ENCODE measurements at places on chromosomes 4 and X. TPM values are rescaled to one million over a fixed set of nuclear protein-coding genes. Genes with fewer than 3 reads are reported as not detected.

ANAPC10 gene
- total RNA-seq: 32.1 TPM

- no peak for DNase-seq
Measured at GRCh38 chrX:97740044-97740443, 856.3 kb downstream of the RPA4 start.

- DNase-seq: no peak
Measured at GRCh38 chr4:6390356-6390755, 82.1 kb downstream of the PPP2R2C start.

DNA sequence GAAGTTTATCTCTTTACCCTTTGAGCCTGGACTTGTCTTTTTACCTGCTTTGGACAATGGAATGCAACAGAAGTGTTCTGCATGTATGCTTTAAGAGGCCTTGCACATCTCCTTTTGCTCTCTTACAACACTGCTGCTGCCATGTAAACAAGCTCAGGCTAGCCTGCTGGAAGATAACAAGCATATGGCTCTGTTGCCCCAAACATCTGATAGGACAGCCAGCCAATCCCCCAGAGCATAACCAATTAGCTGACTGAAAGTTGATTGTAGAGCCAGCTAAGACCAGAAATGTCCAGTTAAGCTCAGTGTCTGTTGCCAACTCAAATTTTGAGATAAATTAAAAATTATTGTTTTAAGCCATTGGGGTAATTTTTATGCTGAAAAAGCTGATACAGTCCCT lies 510.6 kb upstream of the CNKSR2 start:
- DNase-seq: no peak

GRCh38 chr4:110793381-110793801 lies 170.5 kb upstream of the PITX2 start:
- DNase-seq: no peak

DNA sequence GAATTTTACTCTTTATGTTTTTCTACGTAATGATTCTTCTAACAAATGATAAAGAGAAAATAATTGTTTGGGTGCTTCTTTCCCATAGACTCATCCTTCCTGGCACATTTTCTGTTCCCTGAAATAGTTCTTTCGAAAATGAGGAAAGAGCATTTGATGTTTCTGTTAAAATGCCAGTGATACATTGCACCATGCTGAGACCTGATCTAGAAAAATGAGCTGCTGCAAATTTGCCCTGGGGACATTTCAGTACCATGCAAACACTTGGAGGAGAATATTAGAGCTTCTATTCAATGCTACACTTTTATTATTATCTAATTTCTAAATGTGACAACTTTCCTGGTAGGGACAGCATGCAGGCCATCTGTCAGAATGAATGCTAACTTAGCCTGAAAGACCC lies 83.3 kb downstream of the C4orf33 start:
- no peak for DNase-seq

DNA sequence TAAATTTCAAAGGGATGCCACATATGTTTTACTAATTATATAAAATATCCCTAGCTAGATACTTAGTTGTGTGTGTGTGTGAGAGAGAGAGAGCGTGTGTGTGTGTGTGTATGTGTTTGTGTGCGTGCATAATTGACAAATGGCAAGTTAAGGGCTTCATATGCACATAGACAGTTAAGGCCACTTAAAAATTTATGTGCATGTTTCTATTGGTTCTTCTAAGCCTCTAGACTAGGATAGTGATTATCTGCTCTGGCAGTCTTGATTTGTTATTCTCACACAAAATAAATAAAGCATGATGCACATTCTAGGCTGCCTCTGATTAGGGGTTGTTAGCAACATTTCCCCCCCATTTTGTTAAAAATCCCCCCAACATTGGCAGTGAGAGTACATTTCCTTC lies 279.0 kb upstream of the TAPT1 start:
- DNase-seq: no peak

- no peak for DNase-seq
Measured at GRCh38 chr4:101347267-101347556, at the start of gene PPP3CA. Gene PPP3CA (minus strand): TSS chr4:101347526.

GRCh38 chr4:26458157-26458561 lies 32.1 kb downstream of the CCKAR start:
- no peak for DNase-seq

- no peak for DNase-seq
Measured at GRCh38 chr4:185933078-185933581, 121.1 kb upstream of the SORBS2 start.

- DNase-seq: no peak
Measured at GRCh38 chr4:139567159-139567870, 11.3 kb upstream of the SETD7 start.

GRCh38 chr4:25560605-25561004 lies 95.0 kb upstream of the SLC34A2 start:
- no peak for DNase-seq

DNA sequence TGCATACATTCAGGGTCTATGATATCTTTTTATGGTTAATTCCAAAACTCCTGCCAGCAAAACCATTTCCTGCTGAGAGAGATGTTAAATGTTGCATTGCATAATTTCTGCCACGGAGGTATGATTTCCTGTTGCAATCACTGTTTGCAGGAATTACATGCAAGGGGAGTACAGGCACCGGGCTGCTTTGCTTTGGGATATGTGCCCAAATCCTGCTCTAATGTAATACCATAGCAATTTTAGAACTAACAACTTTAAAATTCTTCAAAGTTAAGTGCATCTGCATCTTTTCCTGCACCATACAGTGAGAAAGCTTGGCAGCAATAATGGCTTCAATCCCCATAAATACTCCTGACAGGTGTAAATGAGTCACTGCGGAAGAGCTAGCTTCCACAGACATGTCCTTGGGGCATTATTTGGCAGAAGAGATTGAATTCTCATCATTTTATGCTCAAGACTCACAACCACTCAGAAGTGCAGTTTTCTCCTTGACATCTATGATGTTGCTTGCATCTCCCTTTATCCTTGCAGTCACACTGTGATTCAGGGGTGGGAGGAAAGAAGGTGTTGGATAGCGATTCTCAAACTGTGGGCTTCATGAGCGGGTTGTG lies 29.6 kb downstream of the TRIM2 start:
- DNase-seq: no peak

HSFX3 gene
- total RNA-seq: not detected

SHISA3 gene
- not detected for total RNA-seq

DNA sequence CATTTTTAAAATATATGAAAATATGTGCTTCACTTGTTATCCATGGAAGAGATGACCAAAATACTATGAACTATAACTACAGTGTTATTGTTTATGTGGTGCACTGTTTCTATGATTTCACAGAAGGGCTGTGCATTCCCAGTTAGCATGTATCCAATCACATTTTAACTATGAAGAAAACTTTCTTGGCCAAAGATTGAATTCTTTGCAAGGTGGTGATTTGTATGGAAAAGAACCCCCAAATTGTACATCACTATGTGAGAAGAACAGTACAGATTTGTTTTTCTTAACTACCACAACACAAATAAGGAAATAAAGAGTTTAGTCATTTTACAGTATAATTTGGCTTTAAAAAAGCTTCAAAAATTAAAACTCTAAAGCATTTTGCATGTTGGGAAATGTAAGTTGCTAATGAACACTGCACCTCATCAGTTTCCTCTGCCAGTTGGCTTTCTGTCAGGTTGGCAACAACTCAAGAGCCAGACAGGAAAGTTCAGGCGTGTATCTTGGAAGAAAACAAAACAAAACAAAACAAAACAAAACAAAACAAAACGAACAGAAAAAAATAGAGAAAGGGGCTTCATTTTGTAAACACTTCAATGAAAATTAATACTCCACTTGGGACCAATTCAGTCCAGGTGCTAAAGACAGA lies 237.0 kb downstream of the SCFD2 start:
- no peak for DNase-seq

DNA sequence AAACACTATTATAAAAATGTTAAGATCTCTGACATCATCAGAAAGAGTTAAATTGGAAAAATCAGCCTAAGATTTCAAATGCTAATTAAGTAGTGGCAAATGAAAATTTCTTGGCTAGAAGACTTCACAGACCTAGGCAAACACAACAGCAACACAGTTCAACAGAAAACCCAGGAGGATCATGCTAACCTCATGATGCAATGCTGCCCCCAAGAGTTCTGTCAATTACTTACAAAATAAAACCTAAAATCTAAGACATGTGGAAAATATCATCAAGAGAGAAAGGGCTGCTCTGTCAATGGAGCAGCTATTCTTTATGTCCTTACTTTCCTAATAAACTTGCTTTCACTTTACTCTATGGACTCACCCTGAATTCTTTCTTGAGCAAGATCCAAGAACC lies 21.0 kb downstream of the S100G start:
- no peak for DNase-seq

DNA sequence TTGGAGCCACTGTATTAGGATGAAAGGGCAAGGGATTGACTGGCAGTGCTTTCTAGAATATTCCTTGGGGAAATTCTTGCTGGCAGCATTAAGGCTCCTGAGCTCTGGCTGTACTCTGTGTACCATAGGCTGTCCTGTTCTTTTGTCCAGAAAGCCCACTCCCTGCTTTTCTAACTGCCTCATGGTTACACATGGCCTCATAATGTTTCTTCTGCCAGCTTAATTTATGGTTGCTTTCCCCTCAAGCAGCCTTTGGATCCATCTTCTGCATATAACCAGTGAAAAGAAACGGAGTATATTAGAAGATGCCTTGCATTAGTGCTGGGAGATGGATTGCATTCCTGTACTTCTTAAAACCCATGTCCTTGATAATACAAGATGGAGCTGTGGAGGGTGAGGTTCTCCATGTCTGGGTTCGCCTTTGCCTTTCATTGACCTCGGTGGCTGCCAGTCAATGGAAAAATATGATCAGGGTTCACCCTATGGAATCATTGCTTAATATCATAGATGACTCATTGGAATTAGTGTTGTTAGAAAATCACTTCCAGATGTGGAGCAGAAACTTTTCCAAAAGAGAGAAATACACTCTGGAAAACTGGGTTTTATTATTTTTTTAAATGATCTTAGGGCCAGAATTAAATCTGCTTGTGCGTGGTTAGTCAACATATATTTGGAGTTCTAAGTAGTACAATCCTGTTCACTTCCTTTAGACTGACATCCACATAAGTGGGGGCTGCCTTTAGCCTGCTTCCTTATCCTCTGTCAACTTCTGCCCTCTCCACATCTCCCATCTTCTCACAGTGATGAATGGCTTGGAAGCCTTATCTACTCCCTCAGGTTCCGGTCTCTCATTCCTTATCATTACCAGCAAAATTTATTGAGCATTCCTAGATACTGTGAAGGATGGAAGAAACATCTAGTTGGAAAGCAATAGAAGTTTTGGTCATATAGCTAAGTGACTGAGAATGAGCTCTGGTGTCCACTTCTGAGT lies 24.9 kb downstream of the DOCK11 start:
- DNase-seq: no peak

GRCh38 chrX:26219351-26219750 lies 3.4 kb downstream of the MAGEB5 start:
- DNase-seq: no peak

DNA sequence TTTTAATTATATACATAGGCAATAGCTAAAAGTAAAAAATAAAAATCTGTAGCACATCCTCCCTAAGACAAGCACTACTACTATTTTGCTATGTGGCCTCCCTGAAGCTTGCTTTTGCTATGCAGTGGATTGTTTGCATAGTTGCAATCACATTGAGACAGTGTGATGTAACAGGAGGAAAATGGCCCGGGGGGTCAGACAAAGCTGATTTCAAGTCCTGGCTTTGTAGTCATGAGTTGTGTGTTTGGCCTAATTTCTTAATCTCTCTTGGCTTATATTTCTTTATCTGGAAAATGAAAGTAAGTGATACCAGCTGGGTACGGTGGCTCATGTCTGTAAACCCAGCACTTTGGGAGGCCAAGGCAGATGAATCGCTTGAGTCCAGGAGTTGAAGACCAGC lies 166.6 kb downstream of the LHFPL1 start:
- no peak for DNase-seq

DNA sequence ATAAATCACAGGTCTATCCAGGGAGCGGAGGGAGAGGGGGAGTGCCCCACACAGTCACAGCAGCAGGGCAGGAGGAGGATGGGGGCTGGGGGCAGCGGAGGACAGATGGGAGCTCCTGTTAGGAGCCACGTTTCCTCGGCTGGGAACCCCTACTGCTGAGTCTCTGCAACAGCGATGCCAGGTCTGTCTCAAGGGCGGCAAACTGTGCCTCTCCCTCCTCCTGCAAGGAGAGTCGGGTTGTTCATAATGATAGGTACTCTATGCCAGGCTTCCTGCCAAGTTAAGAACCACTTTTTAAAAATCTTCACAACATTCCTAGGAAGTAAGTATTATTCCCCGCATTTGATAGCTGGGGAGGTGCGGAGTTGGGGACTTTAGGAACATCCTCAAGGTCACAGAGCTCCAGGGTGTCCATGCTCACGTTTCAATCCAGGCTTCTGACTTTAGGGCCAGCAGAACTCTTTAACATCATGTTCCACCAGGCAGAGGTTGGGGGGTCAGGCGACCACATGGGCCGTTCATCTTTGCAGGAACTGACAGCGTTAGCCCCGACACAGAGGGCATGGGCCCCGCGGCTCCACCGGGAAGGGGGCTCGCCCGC lies 98.3 kb upstream of the MAML3 start:
- no peak for DNase-seq

GRCh38 chr4:23733476-23733875 lies 156.4 kb downstream of the PPARGC1A start:
- no peak for DNase-seq

- no peak for DNase-seq
Measured at GRCh38 chrX:22078117-22078516, 46.0 kb downstream of the PHEX start.

- DNase-seq: no peak
Measured at GRCh38 chr4:70515367-70516250, 2.8 kb upstream of the AMTN start.

- DNase-seq: no peak
Measured at GRCh38 chrX:38117485-38117884, 103.2 kb downstream of the SRPX start.

DNA sequence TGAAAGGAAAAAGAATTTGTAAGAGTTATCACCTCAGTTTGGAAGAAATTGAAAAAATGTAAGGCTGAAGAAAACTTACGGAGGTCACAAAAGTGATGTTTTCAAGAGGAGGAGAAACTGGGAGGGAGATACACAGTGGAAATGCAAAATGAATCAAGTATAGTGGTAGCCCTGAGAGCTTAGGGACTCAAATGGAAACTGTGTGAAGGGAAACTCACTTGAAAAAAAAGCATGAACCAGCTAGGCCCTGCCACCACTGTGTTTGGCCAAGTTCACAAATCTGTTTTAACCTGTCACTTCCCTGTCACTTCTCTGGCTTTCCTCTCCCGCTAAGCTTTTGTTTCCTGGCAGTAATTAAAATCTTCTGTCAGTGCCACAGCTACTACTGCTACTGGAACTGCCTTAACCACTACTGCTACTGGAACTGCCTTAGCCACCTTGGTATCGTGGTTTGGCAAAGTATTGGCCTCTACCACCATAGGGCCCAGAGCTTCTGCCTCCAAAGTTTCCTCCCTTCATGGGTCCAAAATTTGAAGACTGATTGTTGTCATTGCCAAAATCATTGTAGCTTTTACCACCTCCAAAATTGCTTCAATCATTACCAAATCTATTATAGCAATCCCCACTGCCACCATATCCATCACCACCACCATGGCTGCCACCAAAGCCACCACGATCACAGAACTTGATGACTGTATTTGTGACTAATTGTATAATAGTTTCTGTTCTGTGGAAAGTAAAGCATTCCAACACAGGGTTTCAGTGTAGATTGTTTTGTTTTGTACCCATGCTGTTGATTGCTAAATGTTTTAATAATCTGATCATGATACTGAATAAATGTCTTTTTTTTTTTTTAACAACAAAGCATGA lies 41.5 kb downstream of the SMARCA5 start:
- DNase-seq: no peak
